T-helper 1 cell (primary cell): ENCODE measurements at places on chromosomes 7 and 10.

GRCh38 chr7:77460057-77460486 lies 43.9 kb upstream of the GSAP start:
- no peak for DNase-seq

GRCh38 chr7:45714521-45714820 lies 140.3 kb downstream of the ADCY1 start:
- no peak for DNase-seq

DNA sequence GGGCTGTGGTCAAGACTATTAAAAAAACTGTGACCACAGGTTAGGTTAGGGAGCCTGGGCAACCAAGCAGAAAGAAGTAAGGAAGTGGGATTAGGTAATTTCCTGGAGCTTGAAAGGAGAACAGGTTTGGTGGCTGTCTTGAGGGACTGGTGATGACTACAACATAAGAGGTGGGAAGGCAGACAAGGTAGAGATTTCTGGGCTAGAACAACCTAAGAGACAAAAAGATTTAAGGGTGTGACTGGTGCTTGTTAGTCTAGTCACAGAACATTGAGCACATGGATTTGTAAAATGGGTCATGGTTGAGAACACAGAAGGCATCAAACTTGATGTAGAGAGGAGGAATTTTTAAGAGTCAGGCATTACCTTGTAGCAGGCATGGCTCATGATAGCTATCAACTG lies 123.7 kb upstream of the ASAH2 start:
- DNase-seq: no peak

DNA sequence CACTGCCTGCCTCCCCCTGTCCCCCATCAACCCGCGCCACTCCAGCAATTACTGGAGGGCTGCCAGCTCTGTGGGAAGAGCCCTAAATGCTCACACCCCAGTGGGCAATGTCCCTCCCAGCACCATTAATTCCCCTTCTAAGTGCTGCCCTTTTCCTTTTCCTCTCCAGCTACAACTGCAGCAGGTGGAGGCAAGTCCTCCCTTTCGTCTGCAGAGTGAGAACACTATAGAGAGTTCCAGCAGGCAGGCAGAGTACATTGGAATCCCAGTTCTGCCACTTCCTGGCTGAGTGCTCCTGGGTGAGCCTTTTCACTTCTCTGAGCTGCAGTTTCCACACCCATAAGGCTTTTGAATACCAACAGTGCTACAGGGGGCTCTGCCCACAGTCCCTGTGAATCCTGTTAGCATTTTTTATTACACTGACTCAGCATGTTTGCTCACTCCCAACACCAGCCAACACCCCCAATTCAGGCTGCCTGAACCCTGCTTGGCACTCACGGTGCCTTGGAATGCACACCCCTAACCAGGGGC lies 447.0 kb downstream of the GRID1 start:
- no peak for DNase-seq

DNA sequence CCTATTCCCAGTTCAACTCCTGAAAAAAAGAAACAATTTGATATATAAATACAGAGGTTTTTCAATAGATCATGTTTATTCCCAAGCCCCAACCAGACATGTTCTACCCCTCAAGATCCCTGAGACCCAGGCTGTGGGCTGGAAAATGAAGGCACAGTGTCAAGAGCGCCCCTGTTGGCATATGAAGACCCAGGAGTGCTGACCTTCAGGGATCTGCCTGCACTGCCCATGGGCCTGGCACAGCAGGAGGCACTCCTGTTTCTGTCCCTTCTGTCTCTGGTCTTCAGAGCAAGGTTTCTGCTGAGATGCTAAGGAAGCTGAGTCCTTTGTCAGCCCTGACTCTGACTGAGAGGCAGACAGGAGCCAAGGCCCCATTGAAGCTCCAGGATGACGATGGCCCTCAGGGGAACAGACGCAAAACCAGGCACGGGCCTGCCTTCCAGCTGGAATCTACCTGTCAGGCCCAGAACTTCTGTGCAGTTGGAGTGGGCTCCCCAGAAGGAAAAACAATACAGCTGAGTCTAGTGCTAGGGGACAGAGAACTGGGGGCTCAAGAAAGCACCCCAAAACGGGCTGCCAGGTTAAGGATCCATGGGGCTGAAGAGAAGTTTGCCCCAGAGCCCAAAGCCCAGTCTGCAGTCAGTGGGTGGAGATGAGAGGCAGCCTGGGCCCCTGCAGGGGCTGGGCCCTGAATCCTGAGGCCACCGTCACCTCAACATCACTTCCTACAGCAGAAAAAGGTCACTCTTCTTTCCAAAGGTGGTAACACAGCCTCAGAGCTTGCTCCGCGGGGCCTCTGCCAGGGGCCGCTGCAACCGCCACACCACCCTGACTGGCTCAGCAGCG lies 6.7 kb upstream of the AIFM2 start:
- no peak for DNase-seq

DNA sequence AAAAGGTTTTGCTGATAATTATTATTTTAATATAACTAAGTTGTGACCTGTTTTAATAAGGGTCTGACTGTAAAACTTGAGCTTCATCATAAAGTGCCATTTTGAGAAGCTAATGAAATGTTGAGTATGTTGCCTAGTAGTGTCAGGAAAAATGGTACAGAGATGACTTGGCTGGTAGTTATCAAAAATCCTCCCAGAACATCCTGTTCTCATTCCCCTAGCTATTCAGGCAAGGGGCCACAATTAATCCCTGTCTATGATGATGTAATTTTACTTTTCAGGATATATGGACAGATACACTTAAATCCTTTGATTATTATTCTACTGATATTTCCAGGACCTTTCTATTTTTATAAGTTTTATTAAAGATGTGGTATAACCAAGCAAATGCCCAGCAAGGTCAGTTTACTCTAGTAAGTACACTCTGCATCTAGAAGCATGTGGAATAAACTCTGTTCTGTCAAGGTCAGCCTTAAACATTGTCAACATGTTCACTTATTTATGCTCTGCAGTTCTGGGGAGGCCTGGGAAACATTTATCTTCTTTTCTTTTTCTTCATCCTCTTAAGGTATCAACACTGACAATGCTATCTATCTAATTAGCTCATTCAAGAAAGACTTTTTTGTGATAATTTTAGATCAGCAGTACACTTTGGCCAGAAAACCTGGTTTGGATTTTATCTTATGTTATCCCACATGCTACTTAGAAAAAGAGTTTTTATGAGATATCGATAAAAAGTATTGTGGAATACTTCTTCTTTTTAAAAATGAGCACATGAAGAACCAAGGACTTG lies 32.1 kb downstream of the BTRC start:
- DNase-seq: no peak

DNA sequence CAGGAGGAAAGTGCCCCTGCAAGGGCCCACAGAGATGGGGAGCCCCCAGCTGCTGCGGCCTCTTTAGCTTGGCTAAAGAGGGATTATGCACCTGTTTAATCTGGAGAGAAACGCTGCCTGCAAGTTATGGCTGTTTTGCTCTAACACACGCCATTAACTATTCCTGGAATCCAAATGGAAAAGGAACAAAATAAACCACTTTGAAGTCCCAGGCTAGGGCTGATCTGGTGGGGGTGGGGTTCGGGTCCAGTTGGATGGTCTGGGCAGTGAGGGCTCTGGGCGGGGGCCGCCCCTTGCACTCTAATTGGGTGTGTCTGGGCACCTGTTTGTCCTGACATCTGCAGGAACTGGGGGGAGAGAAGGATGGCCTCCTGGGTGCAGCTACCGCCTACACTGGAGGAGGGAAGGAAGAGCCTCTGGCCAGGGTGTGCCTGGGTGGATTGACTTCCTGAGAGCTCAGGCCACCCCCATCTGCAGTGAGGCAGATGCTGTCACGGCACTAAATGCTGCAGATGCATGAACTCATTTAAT lies 300.6 kb downstream of the ZEB1 start:
- DNase-seq: no peak

DNA sequence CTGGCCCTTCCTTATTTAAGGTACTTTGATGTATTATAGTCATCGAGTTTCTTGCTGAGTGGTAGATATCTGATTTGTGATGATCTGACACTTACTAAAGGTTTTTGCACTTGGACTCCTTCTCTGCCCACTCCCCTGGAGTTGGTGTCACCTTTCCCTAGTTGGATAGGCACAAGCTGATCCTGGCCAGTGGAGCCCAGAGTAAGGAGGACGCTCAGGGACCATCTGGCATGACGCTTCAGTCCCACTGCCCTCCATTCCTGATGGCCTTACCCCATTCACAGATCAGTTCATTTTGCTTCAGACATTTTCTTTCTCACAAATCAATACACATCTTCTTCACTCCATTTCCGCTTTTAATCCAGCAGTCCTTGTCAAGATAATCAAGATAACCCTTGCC lies 20.1 kb downstream of the ASB15 start:
- DNase-seq: no peak

DNA sequence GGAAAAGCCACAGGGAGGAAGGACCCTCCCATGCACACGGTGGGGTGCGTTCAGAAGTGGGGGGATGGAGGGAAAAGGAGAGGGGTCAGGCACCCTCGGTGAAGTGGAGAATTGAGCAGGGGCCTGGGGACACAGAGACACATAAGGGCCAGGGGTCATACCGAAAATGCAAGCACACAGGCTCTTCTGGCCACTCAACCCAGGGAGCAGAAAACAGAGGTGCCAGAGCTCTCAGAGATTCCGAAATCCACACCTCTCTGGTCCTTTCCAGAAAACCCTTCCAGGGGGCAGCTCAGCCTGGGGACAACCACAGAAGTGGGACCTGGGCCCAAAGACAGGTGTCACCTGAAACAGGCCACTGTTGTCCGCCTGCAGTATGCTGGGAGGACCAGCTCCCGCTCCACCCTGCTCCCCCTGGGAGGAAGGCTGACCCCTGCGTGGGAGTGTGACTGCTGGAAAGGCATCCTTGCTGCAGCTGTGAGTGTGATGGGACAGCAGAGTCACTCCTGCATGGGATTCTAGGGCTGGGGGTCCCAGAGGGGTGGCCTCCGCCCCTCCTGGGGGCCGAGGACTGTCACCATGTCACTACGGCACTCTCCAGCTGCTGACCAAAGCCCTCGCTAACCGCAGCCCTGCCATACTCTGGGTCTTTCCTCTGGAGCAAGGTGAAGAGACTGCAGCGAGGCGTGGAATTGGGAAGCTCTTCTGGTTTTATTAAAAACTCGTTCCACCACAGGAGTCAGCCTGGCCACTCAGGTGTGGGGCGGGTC lies 63.1 kb downstream of the TMEM209 start:
- DNase-seq: no peak

- no peak for DNase-seq
Measured at GRCh38 chr7:26599982-26600381, 264.4 kb downstream of the SKAP2 start.

GRCh38 chr7:2037301-2037807 lies 195.4 kb downstream of the MAD1L1 start:
- no peak for DNase-seq

- no peak for DNase-seq
Measured at GRCh38 chr7:80411621-80412020, 100.2 kb downstream of the GNAT3 start.

- no peak for DNase-seq
Measured at GRCh38 chr7:48262606-48263310, 91.5 kb downstream of the ABCA13 start.

GRCh38 chr7:140048138-140048537 lies 14.6 kb downstream of the PARP12 start:
- DNase-seq: no peak

DNA sequence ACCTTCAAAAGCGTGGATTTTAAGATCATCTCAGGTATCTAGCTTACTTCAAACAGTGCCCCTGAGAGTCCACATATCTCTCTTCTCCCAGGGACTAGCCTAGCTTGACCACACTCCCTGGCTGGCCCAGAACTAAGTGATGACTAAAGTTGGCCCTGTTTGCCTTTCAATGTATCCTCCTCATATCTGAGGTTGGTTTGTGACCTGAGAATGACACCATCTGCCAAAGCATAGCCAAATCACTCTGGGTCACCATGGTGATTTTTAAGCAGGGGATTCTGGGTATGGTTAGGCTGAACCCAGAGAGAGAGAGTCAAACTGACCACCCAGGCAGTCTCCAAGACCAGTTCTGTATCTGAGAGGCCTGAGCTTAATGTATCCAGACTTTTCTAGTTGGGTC lies 16.2 kb downstream of the CNNM1 start:
- no peak for DNase-seq

DNA sequence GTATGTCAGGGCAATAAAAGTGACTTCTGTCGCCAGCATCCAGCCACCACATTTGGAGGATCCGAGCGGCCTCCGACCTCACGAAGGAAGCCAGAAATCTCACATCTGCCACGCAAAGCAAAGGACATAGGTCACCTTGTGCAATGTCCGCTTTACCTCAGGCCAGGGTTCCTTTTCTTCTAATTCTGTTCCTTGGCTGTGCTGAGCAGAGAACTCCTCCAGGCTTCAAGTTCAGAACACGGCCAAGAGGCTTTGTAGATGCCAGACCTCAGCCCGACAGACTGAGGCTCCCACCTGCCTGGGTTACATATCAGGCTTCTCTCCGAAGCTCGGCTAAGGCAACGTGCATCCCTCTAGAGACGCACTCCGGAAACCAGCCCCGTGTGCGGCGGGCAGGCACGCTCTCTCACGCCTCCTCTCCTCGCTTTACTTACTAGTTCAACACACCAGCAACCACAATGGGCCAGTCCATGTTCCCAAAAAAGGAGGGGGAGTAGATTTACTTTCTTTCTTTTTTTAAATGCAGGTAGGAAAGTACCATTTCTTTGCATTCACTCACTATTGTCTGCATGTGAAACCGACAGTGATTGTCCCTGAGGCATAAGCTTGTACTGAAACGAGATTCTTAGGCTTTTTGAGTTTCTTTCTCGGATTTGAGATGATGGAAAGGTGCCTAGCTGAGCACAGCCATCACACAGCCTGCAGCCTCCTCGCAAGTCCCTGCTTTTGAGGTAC lies 122.4 kb upstream of the AFAP1L2 start:
- DNase-seq: peak; percentile 83

GRCh38 chr10:86306628-86307278 lies 59.8 kb downstream of the GRID1 start:
- DNase-seq: no peak

DNA sequence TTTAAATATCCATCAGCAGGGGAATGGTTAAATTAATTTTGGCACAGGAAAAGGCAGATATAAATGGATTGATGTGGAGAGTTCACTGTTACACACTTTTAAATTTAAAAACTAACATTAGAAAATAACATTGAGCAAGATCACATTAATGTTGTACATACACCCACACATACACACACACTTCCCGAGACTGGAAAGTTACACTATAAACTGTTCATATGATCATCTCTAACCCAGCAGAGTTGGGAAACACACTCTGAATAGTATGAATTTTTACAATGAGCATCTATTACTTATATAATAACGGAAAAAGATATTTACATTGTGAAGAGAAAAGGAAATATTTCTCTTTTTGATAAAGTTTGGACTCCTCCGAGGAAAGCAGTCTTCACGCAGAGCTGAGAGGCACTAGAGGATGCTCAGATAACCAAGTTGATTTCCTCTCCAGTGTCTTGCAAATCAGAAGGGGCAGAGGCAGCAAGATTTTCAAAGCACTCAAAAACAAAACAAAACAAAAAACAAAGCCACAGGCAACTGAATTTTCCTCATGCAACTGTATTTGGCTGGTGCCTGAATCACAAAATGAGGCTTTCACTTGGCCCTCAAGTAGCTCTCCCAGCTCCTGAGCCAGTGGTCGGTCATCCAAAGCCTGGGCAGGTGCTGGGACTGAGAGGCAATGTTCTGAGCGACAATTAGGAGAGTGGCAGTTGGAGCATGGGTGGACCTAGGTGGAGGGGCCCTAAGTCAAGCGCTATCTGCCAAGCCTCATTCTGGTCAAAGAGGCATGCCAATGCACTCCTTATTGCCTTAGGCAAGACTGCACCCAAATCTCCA lies 10.5 kb upstream of the GATAD1 start:
- DNase-seq: no peak

- no peak for DNase-seq
Measured at GRCh38 chr7:131488361-131488760, 68.1 kb downstream of the PODXL start.
